ENCODE measurements at places on chromosomes 3 and 15.

- no peak for DNase-seq
Measured at GRCh38 chr3:98359993-98360675, 6.5 kb downstream of the OR5K4 start.

DNA sequence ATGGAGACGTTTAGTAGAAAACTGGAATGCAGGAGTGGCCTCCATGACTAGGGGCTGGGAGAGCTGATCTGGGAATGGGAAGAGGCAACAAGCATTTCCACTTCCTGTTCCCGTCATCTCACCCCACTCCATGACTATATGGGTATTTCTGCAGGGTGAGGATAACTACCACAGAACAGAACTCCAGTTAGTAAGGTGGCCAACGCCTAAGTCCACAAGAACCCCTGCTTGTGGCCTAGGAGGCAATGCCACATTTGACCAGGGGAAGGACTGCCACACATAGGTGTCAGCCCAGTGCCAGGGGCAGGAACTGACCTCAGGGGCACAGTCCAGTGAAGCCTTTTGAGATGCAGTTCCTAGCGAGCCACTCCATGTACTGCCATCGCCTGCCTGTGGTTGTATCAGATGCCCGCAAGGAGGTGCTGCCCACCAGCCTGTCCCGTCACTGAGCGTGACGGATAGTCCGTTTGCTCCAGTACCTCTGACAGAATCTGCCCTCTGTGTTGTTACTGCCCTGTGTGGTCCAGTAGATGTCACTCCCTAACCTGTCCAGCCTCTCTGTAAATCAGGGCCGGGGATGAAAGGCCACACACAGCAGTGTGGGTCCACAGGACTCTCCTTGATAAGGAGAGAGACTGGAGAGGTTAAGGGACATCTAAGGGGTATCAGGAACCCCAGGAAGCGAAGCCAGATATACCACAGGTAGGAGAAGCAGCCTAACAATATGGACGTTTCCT, 3.5 kb upstream of the MTFMT start:
- peak; percentile 62 for DNase-seq

DNA sequence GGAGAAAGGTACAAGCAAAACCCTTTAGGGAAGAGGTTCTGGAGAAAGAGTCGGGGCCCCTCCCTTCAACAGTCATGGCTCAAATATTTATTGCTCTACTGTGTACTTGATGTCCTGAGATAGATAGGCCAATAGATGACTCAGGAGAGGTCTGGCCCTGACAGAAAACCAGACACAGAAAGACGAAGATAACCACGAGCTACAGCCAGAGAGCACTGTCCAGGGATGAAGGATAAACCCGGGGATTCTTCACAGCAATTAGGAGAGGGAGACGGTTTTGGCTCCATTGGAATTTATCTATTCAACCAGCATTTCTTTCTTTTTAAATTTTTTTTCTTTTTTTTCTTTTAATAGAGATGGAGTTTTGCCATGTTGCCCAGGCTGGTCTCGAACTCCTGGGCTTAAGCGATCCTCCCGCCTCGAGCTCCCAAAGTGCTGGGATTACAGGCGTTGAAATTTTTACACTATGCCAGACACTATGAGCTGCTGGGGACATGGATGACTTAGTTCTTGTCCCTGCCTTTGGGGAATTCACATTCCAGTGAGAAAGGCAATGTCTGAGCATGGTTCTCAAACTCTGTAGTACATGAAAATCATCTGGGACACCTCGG, 4.6 kb upstream of the CIDEC start:
- peak; percentile 85 for DNase-seq

GRCh38 chr15:63545520-63545919, 41.1 kb downstream of the USP3 start:
- DNase-seq = no peak

GRCh38 chr3:14472471-14473351, 67.4 kb downstream of the GRIP2 start:
- DNase-seq = peak; percentile 96

GRCh38 chr3:125050488-125051090, 5.2 kb downstream of the HEG1 start:
- DNase-seq = no peak

- DNase-seq = peak; percentile 96
Measured at GRCh38 chr3:16338999-16339398, 74.0 kb downstream of the OXNAD1 start.

- DNase-seq = no peak
Measured at GRCh38 chr3:62546266-62546665, 172.9 kb upstream of the FEZF2 start.

DNA sequence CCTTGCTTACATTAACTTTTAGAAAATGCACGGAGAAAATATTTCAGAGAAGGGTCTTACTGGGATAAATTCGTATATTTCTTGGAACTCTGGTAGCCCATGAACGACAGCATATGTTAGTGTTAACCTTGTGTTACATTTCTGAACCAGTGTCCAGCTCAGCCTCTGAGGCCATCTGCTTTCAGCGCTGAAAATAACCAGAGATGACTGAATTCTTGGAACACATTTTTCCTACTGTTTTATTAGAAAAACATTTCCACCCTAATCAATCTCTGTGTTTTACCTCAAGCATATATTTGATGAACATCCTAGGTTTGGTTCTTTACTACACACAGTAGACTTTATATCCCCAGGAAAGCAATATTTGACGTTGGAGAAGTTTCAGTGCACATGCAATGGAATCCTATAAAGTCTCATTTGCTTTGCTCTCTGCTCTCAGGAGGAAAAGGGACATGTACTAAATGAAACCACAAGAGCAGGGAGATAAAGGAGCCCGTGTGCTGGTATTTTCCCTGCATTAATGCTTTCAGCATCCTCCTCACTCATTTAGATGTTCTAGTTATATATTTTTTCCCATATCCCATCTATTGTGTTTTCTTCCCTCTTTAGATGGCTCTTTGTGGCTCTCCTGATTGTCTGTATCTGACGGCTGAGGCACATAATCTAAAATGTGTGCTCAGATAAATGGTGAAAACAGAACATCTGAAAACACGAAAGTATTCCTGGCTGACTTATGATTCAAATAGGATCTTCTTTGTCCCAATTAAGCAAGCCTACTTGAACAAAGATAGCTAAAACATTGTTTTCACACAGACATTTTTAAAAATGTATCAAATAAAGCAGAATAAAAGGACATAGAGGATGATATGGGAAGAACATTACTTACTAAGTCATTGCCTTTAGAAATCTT, 151.7 kb upstream of the KCNMB2 start:
- DNase-seq = no peak

DNA sequence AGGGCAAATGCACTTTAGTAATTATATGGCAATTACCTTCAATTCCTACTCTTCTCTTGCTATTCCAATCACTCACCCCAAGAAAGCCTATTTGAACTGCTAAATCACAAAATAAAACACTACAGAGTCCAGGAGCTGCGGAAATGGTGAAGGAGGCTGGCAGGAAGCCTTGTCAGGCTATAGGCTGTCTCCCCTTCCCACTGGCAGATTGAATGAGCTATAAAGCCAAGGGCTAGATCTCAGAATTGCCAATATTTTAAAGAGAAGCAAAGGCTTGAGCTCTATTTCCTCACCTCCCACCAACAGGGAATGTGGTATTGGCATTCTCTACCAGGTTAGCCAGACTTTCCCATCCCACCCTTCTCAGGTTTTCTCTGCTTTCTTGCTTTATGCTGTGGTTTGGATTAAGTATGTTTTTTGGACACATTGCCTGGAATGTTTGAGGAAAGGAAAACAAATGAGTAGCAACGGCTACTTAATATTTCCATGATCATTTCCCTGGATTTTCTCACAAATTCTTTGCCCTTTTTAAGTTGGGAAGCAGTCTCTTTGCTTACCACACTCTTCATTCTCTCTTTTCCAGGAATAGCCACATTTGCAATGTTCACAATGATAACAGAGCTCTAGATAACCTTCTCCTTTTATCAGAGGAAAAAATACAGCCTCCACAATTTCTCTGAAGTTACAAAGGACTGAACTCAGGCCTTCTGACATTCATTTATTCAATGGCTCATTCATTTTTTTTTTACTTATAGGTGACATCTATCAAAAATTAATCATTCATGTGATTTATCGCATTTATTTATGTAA, 1125.4 kb downstream of the ROBO1 start:
- DNase-seq = no peak

GRCh38 chr3:140391061-140391460, 286.8 kb upstream of the TRIM42 start:
- DNase-seq = no peak

DNA sequence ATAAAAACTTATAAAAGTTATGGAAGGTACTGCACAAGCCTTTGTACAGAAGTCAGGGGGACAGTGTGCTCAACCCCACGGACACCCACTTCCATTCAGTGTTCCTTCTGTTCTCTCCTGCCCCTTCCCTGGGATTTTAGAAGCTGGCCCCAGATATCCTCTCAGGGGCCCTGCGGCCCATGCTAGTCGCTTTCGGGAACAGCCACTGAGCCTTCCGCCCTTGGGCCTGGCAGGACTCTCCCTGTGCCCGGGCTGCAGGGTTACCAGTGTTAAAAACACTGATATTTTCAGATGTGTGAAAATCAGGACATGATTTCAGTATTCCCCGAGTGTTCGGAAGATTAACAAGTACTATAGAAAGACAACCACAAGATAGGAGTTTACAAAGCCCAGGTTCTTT, 22.4 kb downstream of the FAN1 start:
- DNase-seq = no peak

DNA sequence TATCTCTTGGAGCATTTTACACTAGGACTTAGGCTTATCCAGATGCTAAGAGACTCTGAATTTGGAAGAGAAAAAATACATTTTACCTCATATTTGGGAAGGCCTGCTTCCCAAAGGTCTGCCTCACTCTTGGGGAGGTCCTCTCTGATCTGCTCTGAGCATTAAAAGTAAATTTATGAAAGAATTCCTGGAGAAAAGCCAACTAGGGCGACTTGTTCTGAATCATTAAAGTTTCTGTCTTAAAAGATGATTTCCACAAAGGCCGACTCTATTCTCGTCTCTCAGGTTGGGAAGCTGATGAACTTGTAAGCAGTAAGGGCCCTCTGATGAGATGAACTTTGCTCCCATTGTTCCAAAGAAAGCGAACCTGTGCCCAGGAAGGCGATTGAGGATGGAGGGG, 48.7 kb upstream of the HES1 start:
- no peak for DNase-seq

DNA sequence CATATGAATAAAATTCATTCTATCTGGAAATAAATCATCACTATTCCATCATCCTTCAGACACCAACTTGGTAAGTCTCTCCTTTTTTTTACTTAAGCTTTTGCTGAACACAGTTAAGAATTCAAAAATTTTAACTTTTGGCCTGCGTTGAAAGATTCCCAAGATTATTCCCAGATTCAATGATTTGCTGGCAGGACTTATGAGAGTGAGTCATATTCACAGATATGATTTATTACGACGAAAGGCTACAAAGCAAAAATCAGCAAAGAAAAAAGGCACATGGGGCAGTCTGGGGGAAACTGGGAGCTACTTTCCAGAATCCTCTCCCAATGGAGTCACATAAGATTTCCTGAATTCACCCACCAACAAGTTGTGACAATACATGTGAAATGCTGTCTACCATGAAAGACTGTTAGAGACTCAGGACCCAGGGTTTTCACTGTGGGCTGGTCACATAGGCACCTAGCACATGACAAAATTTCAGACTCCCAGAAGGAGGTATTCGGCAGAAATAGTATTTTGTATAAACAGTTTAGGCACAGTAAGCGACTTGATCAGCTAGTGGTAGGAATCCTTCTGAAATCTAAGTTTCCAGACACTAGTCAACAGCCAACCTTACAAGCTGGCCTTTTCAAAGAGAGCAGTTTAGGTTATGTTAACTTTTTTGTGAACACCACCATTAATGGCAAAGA, 82.1 kb downstream of the DLG1 start:
- DNase-seq = peak; percentile 31

DNA sequence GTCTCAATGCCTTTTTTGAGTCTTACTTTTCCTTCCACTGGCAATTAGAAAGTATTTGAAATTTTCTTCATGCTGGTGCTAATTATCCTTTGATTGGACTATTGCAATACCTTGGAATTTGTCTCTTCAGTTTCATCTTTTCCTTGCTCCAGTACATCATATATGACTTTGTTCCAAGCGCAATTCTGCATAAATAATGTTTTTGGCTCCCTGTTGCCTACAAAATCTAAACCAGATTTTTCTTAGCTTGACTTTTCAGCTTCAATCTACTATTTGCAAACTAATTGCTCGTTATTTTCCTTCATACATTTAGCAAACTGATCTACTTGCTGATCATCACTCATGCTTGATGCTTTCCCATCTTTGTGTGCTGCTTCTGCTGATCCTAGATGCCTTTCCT, 230.8 kb upstream of the GPR149 start:
- no peak for DNase-seq

GRCh38 chr3:8371085-8371551, 130.5 kb upstream of the LMCD1 start:
- peak; percentile 80 for DNase-seq

GRCh38 chr3:112042842-112043280, 8.3 kb downstream of the TMPRSS7 start:
- no peak for DNase-seq

GRCh38 chr3:163562625-163563024, 1515.7 kb downstream of the SI start:
- no peak for DNase-seq
